ENCODE measurements at places on chromosomes 12 and 14.

GRCh38 chr14:53462931-53463778 is 310.0 kb upstream of the DDHD1 start:
- no peaks in the 10 kb centered on the region for H3K4me1 ChIP-seq
- H3K4me3 ChIP-seq = no peak overlapping the region
- H3K27me3 ChIP-seq = no peaks in the 10 kb centered on the region
- no peaks in the 10 kb centered on the region for H3K36me3 ChIP-seq

- H3K4me3 ChIP-seq = no peak overlapping the region
- no peaks in the 10 kb centered on the region for H3K4me1 ChIP-seq
- no peak for DNase-seq
- no peaks in the 10 kb centered on the region for H3K36me3 ChIP-seq
Measured at GRCh38 chr12:44193281-44193680, 357.4 kb downstream of the TMEM117 start.

- H3K27ac ChIP-seq = no peak overlapping the region
- H3K4me1 ChIP-seq = no peaks in the 10 kb centered on the region
- no peaks in the 10 kb centered on the region for H3K36me3 ChIP-seq
- no peaks in the 10 kb centered on the region for H3K27me3 ChIP-seq
Measured at GRCh38 chr14:75881994-75882393, 99.8 kb downstream of the TGFB3 start.

GRCh38 chr12:47149146-47149545 is 69.4 kb upstream of the AMIGO2 start:
- no peak overlapping the region for H3K27ac ChIP-seq
- H3K36me3 ChIP-seq = no peaks in the 10 kb centered on the region
- H3K4me3 ChIP-seq = no peak overlapping the region
- no peak for DNase-seq
- no peaks in the 10 kb centered on the region for H3K4me1 ChIP-seq
- no peaks in the 10 kb centered on the region for H3K27me3 ChIP-seq
